ENCODE measurements at places on chromosomes 11 and 22. TPM values are rescaled to one million over a fixed set of nuclear protein-coding genes. Genes with fewer than 3 reads are reported as not detected.

The TBX1 gene
- 3.0 TPM for total RNA-seq

The APLNR gene
- 0.06 TPM for total RNA-seq

The SMTNL1 gene
- total RNA-seq = not detected

The CNGA4 gene
- 0.03 TPM for total RNA-seq

The CCDC88B gene
- 14.3 TPM for total RNA-seq

The MED17 gene
- total RNA-seq = 22.5 TPM

The BIK gene
- 1.5 TPM for total RNA-seq

The MARK2 gene
- total RNA-seq = 24.3 TPM

The TRIM44 gene
- 18.1 TPM for total RNA-seq

The BAIAP2L2 gene
- total RNA-seq = 5.4 TPM

The MYO18B gene
- 0.04 TPM for total RNA-seq

The PATE4 gene
- not detected for total RNA-seq

The C22orf42 gene
- total RNA-seq = not detected

The NAA40 gene
- 17.6 TPM for total RNA-seq

The NTM gene
- total RNA-seq = not detected

The APOBEC3F gene
- 2.6 TPM for total RNA-seq

The GTSE1 gene
- total RNA-seq = 29.8 TPM

The ACP2 gene
- total RNA-seq = 25.2 TPM

The GAB4 gene
- not detected for total RNA-seq

The VPREB3 gene
- 1.4 TPM for total RNA-seq

The OR52I1 gene
- total RNA-seq = not detected

The MS4A6E gene
- total RNA-seq = not detected

Data from A549 treated with CORT108297 at 1 μM for 4 hours (cell line).